ENCODE measurements at places on chromosomes 5 and 9.

GRCh38 chr5:170252109-170252508 lies 19.3 kb downstream of the C5orf58 start:
- no peak for DNase-seq

GRCh38 chr5:135824541-135825041 lies 9.9 kb upstream of the SLC25A48 start:
- no peak for DNase-seq

DNA sequence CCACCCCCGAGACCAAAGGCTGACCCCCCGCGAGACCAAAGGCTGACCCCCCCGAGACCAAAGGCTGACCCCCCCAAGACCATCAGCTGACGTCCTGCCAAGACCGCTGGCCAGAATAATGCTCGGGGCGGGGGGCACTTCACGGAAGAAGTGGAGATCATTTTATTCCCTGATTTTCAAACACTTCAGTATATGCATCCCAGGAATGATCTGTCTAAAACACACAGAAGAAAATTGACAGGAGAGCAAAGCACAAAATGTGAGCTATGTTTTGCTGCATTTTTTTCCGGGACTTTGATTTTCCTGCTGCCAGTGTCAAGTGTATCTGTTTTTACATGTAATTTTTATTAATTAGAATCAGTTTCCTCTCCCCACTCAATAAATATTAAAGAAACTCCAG lies 67.1 kb downstream of the ADAMTS2 start:
- DNase-seq: no peak

DNA sequence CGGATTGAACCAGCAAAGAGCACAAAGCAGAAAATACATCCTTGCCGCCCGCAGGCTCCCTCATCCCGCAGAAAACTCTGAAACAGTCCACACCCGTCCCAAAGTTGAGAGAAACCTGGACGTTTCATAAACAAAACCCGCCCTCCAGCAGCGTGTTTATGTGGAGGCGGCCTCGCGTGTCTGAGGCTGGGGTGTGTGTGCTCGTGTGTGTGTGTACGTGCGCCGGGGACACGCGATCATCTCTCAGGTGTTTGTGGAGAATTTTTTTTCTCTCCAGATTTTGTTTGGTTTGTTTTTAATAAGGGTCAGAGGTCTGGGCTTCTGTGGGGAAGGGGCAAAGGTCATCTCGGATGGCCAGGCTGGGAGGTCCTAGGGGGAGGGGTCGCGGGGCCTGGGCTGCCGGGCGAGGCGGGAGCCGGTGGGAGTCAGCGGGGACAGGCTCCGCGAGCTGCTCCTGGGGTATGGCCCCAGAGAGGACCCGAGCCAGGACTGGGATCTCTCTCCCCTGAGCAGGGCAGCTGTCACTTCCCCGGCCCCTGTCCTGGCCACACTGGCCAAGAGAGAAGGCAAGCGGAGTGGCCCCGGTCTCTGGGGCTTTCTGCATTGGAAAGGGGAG lies 206.4 kb downstream of the C9orf50 start:
- no peak for DNase-seq

GRCh38 chr9:35763803-35764202 lies 9.7 kb upstream of the MSMP start:
- DNase-seq: no peak

- DNase-seq: no peak
Measured at GRCh38 chr9:131299961-131300347, 10.4 kb downstream of the PLPP7 start.

DNA sequence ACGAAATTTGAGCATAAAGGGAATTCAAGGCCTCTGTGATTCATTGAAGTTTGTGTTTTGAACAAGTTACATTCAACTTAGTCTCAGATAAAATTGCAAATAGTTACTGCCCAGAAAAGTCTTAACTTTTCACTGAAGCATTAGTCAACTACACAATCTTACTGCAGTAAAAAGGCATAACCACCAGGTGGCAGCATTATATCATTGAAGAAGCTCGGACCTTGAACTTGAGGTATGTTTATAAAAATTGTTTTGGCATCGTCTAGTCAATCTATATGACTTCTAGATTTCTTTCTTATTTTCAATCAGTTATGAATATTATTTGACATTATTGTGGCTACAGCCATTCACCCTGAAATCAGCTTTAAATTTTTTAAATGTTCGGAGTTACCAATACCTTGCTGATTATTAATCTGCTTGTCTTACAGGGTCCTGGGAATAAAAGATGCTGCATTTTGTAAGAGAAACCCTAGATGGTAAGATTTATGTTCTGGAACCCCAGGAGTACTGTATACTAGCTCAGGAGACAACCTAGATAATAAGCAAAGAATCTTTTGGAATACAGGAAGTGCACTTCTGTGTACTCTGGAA lies 83.9 kb upstream of the GRAMD2B start:
- DNase-seq: no peak

DNA sequence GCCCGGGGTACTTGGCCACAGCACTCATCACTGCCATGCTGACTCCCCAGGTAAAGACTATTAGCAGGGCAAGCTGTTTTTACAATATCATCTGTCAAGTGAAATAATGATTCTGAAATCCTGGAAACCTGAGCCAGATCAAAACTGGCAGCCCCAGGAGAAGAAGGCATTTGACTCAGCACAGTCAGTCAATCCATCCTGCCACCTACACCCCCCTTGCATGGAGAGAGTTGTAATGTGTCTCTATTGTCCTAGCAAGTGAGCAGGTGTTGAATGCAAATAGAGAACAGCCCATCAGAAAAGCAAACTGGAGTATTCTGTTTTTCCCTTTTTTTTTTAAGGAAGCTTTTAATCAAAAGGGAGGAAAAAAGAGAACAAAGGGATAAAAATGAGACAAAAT lies 291.2 kb downstream of the BRINP1 start:
- no peak for DNase-seq

Measured in activated naive CD4-positive, alpha-beta T cell (primary cell).